C1 segment of cervical spinal cord (tissue), 14 donors: ENCODE measurements at places on chromosomes 2 and 18.

GRCh38 chr2:99822474-99823207, 319.7 kb downstream of the AFF3 start:
- no peak for DNase-seq

DNA sequence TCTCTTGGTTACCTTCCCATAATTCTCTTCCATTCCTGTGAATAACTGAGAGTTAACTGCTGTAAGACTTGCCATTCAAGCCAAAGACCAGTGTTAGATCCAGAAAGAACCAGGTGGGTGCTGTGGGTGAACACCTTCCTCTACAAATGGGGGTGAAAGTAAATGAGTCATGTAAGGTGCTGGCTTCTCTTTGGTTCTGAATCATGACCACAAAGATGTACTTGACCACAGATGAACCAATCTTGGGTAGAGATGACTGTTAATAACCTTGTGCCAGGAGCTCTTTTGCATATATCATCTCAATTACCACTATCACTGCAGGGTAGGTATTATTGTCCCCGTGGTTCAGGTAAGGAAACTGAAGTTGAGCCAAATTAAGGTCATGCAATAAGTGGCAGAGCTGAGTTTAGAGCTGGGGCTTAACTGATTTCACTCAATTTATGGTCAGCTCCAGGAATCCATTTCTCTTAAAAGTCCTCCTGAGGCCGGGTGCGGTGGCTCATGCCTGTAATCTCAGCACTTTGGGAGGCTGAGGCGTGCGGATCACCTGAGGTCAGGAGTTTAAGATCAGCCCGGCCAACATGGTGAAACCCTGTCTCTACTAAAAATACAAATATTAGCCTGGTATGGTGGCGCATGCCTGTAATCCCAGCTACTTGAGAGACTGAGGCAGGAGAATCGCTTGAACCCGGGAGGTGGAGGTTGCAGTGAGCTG, 244.9 kb upstream of the CXCR4 start:
- no peak for DNase-seq

- DNase-seq: no peak
These were observed 2.4 kb upstream of the SH2D6 start for GRCh38 chr2:85415980-85416650.

DNA sequence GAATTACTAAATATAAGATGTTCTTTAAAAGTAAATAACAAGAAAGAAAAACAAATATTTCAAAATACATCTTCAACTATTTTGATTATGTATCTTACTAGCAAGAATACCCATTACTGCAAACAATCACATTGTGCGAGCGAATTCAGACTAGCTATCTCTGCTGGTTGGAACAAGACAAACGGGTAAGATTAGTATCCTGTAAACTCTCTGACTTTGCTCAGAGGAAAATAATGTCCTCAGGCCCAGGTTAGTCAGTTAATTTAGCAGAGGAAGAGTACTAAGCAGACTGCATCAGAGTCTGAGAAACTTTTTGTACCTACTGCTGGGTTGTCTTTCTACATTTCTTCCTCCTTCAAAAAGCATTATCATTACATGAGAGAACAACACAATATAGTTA, 50.4 kb upstream of the MCM6 start:
- DNase-seq: no peak

- peak; percentile 0 for DNase-seq
These were observed 39.3 kb downstream of the LCT start for GRCh38 chr2:135797497-135798274.
